ENCODE measurements at places on chromosomes 5 and 9.

- DNase-seq, result no peak
These were observed 27.0 kb downstream of the UTP15 start for GRCh38 chr5:73592551-73592950.

DNA sequence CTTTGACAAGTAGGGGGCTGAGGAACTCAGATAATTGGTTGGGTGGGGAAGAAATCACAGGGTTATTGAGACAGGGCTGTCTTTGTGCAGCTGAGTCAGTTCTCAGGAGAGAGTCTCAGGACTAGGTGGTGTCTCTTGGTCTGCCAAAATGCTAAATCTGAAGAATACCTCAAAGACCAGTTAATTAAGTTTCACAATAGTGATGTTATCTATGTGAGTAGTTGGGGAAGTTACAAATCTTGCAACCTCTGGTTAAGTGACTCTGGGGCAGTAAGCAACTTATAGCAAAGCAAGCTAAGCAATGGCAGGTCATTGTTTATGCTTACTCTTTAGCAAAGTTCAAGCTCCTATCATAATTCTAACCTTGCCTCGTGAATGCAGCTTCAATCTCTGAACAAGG is 53.6 kb downstream of the GIN1 start:
- no peak for DNase-seq

- no peak for DNase-seq
These were observed 91.4 kb upstream of the IRX4 start for GRCh38 chr5:1974081-1974480.

- no peak for DNase-seq
These were observed 31.9 kb upstream of the SPARC start for GRCh38 chr5:151718646-151719045.

- no peak for DNase-seq
These were observed 23.7 kb upstream of the OR2S2 start for GRCh38 chr9:35981699-35982098.
